SHP77 (cell line): ENCODE measurements at places on chromosomes 3 and 15.

DNA sequence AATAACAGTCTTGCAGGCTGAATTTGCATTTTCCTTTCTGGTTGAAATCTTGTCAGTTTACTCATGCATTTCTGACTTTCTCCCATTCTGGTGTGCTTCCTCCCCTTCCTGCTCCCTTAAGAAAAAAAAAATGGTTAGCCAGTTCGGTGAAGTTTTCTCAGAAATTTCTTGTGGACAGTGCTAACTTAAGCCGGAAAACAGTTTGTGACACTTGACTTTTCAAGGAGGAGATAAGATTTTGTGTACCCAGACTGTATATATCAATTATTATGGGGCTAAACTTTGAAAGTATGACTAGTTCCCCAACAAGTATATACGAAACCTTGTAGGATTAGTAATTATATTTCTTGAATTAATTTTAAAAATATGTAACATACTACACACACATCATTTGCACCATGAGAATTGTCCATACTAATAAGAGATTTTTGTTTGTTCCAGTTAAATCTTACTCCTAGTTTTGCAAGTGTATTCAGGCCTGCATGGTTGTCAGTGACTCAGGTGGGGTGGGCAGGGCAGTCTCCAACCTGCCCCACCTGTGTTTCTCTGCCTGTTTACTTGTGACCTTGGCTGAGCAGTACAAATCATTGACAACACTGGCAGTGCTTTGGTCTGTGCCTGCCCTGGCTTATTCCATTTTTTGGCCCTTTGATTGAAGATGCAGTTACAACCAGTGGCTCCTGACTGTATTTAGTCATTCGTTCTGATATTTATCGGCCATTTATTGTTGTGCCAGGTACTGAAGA is 19.1 kb downstream of the UBE2E1 start:
- DNase-seq = no peak

GRCh38 chr15:92277776-92278175 is 115.9 kb upstream of the ST8SIA2 start:
- DNase-seq = peak; percentile 12

DNA sequence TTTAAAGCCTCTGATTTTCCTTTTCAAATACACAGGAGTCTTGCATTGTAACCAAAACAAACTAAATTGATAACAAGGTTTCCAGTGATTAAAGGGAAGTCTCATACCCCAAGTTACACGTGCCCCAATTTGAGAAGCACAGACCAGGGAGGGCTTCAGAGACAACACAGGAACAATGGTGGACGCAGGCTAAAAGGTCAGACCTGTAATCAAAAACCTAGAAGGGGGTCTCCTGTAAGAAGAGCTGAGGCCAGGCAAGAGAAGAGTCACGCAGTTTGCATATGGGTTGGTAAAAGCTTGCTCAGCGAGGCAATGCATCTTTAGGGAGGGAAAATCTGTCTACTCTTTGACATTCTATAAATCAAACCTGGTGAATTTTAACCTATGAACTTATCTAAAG is 58.6 kb upstream of the MCF2L2 start:
- no peak for DNase-seq

DNA sequence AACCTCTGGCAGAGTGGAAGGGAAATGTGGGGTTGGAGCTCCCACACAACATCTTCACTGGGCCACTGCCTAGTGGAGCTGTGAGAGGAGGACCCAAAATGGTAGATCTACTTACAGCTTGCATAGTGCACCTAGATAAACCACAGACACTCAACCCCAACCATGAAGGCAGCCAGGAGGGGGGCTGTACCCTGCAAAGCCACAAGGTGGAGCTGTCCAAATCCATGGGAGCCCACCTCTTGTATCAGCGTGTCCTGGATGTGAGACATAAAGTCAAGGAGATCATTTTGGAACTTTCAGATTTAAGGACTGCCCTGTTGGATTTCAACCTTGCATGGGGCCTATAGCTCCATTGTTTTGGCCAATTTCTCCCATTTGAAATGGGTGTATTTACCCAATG is 20.9 kb downstream of the TP63 start:
- DNase-seq = no peak

DNA sequence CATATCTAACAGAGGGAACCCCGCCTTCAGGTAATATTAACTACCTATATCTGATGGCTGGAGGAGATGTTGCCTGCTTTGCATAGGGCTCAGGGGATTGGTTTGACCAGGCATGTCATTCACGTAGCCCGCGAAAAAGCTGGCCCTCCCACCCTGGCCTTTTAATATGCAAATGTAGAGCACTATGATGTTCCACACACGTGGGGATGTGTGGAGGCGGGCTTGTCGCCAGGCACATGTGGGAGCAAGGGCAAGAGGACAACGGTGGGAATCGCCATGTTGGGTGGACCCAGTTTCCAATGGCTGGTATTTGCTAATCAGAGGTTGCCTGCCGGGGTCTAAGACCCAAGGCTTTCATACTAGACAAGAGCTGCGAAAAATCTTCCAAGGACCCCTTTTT is 469.8 kb downstream of the ZPLD1 start:
- DNase-seq = no peak

- no peak for DNase-seq
Observed at GRCh38 chr3:12733566-12733965, 25.5 kb downstream of the TMEM40 start.

- DNase-seq = no peak
Observed at GRCh38 chr15:72285402-72285801, 13.0 kb upstream of the PARP6 start.
